Myocyte (in vitro differentiated cells): ENCODE measurements at places on chromosomes 11 and 22.
A peak's percentile ranks its signal among the peaks of the same experiment; 100 is the strongest.

DNA sequence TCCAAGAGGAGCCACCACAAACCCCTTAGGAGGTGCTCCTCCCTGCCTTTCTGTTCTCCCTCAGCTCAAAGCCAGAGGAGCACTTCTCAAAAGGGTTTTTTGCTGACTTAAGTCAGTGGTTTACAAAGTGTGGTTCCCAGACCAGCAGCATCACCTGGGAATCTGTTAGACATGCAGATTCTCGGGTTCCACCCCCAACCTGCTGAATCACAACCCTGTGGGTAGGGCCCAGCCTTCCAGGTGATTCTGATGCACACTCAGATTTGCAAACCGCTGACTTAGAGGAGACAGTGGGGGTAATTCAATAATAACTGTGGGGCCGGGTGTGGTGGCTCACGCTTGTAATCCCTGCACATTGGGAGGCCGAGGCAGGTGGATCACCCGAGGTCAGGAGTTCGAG, 22.8 kb downstream of the CREB3L1 start:
- DNase-seq: no peak

GRCh38 chr11:46900091-46900746, 18.1 kb downstream of the LRP4 start:
- DNase-seq: no peak

DNA sequence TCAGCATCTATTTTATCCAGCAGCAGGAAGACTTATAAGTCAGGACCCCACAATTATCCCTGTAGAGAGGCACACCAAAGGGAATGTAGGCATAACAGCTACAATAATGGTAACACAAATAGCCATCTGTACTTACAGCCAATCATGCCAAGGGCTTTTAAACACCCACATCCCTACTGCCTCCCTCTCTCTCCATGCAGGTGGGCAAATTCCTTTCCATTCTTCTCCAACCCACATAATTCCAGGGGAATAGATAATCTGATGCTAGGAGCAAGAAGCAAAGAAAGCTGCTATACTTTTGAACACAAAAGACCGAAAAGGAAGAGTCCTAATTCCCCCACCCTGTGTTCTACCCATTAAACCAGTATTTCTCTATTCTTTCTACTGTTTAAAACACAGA, 46.7 kb downstream of the RBFOX2 start:
- DNase-seq: no peak

DNA sequence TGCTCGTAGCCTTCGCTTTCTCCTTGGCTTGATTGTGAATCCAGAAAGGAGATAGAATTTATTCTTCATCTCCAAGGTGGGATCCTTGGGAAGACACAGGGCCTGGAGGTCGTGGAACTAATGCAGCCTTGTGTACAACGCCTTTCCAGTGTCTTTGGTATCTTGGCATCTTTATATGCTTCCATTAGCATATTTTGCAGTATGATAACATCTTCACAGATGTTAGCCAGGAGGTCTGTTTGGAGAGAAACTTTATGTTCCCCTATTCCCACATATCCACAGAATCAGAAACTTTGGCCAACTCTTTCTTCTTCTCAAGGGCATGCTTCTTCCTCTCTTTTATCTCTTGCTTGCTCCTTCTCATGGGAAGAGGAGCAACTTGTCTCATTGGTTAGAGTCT, 101.2 kb downstream of the TRIM44 start:
- DNase-seq: no peak

DNA sequence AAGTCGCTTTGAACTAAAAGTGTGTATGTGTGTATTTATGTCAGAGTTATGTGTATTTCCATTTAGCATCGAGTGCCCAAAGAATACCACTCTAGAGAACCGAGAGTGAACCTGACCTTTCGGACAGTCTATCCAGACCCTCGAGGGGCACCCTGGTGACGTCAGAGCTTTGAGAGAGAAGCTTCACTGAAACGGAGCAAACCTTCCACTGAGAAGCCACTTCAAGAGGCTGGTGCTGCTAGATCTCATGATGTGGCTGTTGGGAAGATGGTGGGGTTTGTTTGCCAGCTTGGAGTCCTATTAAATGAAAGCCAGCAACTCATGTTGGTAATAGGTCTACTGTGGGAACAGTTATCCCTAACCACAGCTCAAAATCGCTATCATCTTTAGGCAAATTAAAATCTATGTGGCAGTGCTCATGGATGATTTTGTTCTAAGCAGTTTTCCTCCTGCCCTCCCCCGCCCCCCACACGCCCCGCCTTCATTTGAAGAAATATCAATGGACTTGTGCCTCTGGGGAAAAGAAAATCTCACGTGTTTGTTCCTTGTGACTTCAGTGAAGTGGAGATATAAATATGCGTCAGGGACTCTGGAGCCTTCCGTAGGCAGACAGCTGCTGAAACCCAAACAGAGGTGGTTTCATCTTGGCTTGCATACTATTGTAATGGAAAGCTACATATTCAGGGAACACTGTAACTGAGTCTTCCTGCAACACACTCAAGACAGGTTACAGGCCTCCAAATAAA, 22.4 kb upstream of the C11orf96 start:
- DNase-seq: peak; percentile 82

DNA sequence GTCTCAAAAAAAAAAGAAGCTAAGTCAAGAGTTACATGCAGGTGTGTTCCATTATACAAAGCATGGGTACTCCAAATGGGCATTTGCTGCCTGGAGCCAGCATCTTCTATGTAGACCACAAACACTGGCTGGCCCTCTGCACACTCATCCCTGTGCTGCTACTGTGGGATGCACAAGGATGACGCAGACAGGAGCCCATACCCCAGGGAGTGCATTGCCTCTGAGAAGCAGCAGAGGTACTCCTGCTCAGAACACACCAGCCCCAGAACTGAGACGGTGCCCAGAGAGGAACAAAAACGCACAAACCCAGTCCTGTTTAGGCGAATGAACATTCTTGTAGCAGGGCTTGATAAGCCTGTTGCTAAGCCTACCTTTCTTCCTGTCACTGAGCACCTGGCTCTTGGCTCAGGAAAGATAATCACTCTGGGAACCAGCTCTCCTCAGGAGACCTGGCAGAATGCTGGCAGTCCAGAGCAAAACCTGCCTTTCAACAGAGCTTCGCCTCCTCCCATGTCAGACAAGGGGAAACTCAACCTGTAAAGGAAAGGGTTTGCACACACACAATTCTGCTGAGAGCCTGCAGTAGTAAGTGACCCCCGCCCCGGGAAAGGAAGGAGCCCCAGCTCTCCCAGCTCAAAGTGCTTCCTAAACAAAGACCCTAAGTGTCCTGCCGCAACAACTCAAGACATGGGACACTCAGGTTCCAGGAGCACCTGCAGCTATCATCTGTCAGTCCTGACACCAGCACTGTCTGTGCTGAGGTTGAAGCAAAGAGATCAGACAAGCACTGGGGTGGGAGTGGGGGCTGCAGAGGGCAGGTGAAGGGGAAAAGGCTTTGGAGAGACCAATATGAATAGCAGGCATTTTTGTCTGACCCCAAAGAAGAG, 145.7 kb downstream of the TENM4 start:
- no peak for DNase-seq

DNA sequence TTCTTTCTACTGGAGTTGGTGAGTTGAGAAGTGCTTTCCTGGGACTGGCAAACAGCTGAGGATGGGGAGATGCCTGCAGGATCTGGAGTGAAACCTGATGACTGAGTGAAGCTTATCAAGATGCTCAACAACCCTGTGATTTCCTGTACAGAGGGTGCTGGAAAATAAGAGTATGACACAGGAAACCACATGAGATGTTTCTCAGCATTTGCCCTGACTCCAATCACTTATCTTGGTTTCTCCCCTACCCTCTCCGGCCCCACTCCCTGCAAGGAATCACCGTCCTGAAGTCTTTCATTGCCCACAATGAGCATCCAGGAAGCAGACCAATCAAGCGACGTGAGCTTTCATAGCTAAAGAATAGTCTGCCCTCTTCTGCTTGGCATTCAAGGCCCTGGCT, at the start of gene MRGPRX2:
TSS of gene MRGPRX2 (minus strand) at position 89 of the 400 bp plus-strand sequence. CDS start 4,315 bp downstream, outside the sequence.
- no peak for DNase-seq
